ENCODE measurements at places on chromosomes 2 and 18.
A peak's percentile ranks its signal among the peaks of the same experiment; 100 is the strongest.

- H3K27ac ChIP-seq, result peak overlapping the region; percentile 82
- peaks cover 19% of the 10 kb centered on the region for H3K4me1 ChIP-seq
- H3K36me3 ChIP-seq, result no peaks in the 10 kb centered on the region
- H3K4me3 ChIP-seq, result peak overlapping the region; percentile 71
- no peaks in the 10 kb centered on the region for H3K27me3 ChIP-seq
- peak; percentile 32 for DNase-seq
Measured at GRCh38 chr18:26215247-26215970, 10.8 kb upstream of the TAF4B start.

DNA sequence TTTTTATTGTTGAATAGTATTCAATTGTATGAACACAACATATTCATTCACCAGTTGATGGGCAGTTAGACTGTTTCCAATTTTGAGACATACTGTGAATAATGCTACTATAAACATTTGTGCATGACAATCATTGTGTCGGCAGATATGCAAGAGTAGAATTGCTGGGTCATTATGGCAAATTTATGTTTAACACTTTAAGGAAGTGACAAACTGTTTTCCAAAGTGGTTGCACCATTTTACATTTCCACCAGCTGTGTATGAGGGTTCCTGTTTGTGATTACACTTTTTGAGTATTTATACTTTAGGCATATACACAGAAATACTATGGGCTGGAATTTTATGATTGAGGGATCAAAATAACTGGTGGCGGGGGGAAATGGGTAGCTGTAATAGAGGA lies 61.2 kb downstream of the MAP4K3 start:
- H3K4me1 ChIP-seq, result peaks cover 9% of the 10 kb centered on the region
- H3K27ac ChIP-seq, result no peak overlapping the region
- no peaks in the 10 kb centered on the region for H3K27me3 ChIP-seq
- peaks cover 40% of the 10 kb centered on the region for H3K36me3 ChIP-seq

DNA sequence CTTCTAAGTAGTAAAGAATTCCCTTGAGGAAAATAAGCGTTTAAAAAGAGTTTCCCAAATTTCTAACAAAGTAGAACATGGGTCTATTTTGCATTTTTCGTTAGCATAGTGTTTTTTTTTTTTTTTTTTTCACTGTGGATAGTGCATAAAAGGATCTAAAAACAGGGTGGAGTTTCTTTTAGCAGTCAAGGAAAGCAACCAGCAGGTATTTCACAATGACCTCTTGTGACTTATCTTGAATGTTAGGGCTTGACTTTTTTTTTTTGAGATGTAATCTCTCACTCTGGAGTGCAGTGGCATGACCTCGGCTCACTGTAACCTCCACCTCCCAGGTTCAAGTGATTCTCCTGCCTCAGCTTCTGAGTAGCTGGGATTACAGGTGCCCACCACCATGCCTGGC lies 14.9 kb upstream of the DGKD start:
- no peak overlapping the region for H3K27ac ChIP-seq
- H3K4me3 ChIP-seq, result no peak overlapping the region
- H3K27me3 ChIP-seq, result peaks cover 16% of the 10 kb centered on the region
- DNase-seq, result no peak
- peaks cover 20% of the 10 kb centered on the region for H3K4me1 ChIP-seq

DNA sequence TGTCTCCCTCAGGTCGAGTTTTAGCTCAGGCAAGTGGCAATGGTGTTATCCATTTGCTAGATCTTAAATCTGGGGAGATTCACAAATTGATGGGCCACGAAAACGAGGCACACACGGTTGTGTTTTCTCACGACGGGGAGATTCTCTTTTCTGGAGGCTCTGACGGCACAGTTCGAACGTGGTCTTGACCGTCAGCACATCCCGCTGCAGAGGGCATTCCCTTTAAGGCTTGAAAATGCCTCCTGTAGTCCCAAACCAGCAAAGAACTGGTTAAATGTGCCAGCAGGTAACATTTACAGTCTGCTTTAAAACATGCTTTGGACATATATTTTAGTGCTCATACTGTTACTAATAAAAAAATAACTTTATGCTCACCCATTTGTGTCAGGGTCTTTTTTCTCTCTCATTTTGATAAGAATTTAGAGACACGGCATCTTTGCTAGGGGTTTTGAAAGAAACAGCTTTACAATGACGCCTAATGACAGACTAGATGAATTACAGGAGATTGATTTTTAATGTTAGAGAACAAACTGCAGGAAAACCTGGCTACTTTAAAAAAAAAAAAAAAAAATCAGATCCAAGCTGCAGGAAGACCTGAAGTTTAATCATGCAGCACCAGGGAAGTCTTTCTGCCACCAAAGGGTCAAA lies 602 bp upstream of the VWC2L start:
- no peak for DNase-seq
- no peaks in the 10 kb centered on the region for H3K36me3 ChIP-seq
- H3K27ac ChIP-seq, result no peak overlapping the region
- no peaks in the 10 kb centered on the region for H3K4me1 ChIP-seq
- H3K4me3 ChIP-seq, result no peak overlapping the region
- H3K27me3 ChIP-seq, result no peaks in the 10 kb centered on the region

GRCh38 chr2:17627434-17627833 lies 86.9 kb downstream of the VSNL1 start:
- H3K27ac ChIP-seq, result no peak overlapping the region
- no peaks in the 10 kb centered on the region for H3K4me1 ChIP-seq
- no peak for DNase-seq
